Mesenteric fat pad (tissue), 1 donor: ENCODE measurements at places on chromosomes 7 and 10. TPM values are rescaled to one million over a fixed set of nuclear protein-coding genes. Genes with fewer than 3 reads are reported as not detected.

DNA sequence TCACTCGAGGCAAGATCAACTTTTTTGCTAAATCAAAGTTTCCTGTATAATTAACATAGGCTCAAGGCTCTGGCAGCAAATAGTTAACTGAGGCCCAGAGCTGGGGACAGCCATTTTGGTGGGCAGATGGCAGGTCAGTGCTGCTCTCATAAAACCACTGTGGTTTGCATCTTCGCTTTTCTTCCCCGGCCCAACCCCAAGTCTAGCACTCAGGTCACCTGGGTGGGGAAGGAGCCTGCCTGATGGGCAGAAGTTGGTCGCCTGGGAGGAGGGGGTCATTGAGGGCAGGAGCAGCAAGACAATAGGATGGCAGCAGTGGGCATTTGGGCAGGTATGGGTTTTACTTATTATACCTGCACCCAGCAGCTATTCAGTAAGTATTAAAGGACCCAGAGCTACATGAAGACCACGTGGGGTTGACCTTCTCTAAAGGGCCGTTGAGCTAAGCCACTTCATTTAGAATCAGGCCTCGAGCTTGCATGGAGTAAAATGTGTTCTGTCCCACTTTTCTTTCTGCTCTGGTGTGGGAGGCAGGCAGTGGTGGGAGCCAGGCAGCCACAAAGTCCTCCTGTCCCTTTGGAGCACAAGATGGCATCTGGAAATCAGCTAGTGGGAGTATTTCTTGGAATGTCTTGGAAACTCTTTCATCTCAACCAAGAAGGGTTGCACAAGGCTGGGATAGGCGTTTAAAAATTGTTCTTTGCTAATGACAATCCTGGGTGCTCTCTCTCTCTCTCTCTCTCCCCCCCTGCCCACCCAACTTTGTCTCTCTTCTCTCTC lies 133.4 kb downstream of the SPAG6 start:
- no peak for DNase-seq

The PIK3CG gene
- 7.9 TPM for total RNA-seq

DNA sequence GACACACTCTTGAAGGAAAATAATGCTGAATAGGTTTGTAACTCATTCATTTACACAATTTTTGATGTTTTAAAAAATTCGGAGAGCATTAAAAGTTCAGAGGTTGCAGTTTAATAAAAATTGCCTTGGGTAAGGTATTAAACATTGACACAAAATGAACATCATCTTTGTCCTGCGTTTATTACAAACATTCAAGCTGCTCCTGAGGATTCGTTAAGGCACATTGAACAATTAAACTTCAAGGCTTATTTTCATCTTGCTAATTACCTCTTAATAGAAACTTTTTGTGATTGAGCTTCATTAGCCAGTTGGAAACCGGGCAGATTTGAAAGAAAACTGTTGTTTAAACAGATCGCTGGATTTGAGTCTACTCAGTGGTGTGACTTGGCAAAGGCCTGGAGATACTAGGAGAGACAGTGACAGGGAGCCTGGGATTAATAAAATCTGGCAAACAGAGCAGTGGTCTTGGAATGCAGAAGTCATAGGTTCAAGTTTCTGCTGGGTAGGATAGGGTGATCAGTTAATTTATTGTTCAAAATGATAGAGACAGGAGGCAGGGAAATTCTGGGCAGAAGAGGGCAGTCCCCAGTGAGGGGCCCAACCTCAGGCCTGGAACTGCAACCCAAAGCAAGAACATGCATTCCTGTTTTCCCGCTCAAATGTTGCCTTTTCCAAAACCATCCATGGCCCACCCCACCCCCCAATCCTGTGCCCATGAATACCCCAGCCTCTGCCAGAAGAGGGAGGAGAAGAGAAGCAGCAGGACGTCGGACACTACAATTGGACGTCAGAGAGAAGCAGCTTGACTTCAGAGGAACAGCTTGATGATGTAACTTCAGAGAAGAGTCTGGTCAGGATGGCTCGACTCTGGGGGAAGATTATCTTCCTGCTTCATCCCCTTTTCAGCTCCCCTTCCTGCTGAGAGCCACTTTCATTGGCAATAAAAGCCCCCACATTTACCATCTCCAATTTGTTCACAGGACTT lies 43.5 kb upstream of the SLC35G1 start:
- no peak for DNase-seq

The RNF32 gene
- total RNA-seq: not detected

DNA sequence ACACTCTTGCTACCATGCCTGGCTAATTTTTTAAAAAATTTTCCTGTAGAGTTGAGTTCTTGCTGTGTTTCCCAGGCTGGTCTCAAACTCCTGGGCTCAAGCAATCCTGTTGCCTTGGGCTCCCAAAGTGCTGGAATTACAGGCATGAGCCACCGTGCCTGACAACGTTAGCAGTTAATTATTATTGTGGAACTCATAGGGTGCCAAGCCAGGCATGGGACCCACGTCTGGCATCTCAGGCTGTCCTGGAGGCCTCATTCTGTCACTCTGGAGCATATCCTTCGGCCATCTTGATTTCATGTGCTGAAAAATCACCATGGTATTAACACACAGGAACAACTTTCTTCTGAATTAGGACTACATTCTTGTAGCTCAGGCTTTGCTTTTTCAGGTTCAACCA lies 21.5 kb downstream of the STOX1 start:
- no peak for DNase-seq

DNA sequence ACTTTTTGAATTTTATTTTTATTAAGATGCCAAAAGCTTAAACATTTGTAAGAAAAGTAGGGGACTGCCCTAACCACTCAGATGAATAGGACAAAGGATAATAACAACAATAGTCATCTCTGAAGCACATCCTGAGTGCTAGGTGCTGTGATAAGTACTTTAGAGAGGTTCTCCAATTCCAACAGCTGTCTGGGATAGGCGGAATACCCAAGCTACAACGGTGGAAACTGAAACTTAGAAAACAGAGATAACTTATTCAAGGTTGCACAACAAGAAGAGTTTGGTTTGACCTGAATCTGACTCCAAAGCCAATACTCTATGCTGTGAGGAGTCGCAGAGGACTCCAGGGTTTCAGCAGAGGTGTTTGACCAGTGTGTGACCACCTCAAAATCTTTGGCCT lies 2.0 kb downstream of the RTKN2 start:
- no peak for DNase-seq

GRCh38 chr10:129122846-129123245 lies 344.2 kb upstream of the MGMT start:
- DNase-seq: no peak

DNA sequence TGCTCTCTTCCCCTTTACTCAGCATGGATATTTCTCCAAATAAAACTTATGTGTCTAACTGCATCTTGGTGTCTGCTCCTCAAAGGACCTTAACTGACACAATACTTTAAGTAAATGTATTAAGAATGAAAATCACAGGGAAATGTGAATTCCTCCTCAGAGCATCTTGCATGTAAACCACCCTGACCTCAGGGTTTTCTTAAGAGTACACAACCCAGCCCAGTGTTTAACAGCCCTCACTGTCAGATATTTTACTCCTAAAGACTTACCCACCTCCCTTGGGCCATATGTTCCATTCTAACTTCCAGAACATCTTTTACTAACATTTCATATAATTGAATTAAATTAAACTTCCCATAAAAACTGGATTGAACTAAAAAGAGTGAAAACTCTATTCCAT lies 315.3 kb downstream of the HPSE2 start:
- DNase-seq: no peak

The TEX36 gene
- total RNA-seq: not detected

DNA sequence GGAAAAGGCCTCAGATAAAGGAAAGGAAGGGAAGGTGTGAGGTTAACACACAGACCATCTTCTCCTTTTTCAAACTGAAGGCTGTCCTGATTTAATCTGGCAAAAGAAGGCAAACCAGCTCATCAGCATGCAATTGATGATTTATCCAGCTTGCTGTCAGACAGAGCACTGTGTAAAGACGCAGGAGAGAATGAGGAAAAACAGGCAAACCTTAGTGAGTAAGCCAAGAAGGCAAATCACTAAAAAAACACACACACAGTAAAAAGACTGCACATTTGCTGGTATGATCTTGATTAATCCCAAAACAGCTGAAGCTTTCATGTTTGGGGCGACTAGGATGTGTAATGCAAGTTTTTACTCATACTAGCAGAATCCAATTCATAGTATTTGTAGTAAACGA lies 65.8 kb upstream of the SKAP2 start:
- no peak for DNase-seq

The RAB19 gene
- not detected for total RNA-seq

DNA sequence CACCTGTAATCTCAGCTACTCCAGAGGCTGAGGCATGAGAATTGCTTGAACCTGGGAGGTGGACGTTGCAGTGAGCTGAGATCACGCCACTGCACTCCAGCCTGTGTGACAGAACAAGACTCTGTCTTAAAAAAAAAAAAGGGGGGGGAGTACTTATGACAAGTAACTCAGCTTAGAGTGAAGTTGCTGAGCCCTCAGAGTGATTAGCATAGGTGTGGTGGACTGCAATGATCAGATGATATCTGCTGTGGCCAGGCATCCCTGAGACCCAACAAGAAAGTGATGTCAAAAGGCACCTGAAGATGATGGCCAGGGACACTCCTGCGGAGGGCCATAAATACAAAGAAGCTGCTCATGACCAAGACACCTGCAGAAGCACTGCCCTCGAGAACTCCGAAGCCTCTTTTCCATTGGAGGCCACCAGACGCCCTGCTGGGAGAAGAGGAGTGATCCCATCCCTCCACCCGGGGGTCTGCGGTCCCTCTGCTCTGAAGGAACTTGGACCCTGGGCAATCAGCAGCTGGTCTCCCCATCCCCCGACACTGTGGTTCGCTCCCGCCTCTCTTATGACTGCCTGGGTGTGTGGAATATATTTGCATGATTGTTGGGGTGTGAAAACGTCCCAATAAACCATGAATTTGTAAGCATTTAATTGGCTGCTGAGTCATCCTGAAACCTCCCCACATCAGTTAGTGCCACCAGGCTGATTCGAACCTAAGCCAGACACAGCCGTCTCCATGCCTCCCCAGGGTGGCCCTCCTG lies 46.0 kb downstream of the RASGEF1A start:
- DNase-seq: no peak

- no peak for DNase-seq
Observed at GRCh38 chr7:101128040-101128834, 1.3 kb downstream of the SERPINE1 start.

The LIPJ gene
- not detected for total RNA-seq

The PWWP2B gene
- total RNA-seq: 30.4 TPM

The MYL10 gene
- not detected for total RNA-seq

DNA sequence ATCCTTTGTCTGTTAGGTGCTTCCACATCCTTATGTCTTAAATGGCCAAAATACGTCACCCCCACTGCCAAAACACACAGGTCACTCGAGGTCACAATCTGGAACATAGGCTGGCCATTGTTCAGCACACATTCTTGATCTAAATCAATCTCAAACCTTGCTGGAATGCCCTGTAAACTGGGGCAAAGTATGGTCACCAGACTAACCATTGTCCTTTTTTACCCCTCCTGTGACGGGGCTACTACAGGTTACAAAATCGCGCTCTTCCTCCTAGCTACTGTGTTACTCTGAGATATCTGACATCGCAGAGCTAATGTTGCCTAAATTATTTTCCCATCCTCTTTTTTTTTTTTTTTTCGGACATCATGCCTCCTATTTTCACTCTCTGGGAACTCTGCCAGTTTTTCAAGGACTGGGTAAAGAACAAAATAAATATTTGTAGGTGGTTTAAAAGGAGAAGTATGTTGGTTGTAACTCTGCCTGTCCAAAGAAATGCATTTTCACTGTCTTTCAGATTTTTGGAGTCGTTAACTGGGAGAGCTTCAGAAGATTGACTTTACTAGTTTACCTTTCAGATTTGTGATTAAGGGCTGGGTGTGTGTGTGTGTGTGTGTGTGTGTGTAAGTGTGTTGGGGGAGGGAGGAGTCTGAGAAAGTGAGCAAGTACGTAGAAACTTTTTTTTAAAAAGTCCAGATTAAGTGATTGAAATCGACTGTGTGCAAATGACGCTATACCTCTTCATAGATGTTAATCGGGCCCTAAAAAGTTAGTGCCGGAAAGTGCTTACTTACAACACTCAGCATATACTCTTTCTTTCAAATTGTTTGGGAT lies 942 bp upstream of the KIAA1217 start:
- DNase-seq: no peak

GRCh38 chr7:37016064-37016878 lies 292.0 kb upstream of the AOAH start:
- no peak for DNase-seq

DNA sequence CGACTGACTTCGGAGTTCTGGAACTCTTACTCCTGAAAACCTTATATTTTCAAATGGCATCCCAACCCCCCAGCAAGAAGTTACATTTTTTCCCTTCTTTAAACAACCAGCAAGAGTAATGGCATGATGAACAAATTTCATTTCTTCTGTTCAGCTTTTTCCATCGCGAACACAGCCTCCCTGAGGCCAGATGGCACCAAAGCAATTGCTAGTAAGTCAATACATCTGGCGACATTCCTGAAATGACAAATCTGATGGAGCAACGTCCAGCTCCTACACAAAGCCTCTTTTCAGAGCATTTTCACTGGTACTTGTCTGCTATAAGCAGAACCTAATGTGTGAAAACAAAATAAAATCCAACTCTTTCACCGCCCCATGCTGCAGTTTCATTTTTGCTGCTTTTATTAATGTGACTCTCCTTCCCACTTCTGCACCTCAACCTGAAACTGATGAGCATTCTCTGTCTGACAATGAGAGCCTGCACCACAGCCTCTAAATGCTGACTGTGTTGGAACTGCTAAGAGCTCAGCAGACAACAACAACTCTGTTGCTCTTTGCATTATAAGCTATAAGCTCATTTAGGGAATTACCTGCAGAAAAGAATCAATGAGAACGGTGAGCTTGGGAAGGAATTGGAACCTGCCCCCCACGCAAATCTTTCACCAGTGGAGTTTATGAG lies 229.8 kb downstream of the FGFR2 start:
- DNase-seq: no peak

DNA sequence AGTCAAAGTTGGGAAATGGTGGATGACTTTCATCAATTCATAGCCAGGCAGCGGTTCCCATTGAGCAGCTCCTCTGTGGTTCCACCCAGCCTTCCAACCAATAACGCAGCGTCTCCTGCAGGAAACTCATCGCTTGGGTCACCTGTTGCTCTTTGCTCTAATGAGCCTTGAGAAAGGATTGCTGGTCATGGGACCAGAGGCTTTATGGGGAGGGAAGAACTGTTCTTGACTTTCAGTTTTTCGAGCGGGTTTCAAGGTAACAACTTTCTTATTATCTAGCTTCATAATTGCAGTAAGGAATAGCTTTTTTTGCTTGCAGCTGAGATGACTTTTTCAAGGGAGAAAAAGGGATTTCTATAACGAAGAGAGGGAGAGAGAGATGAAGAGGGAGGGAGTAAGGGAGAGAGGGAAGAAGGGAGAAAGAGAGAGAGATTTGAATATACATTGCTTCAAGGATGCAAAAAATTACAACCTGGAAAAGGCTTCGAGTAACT lies 405 bp upstream of the ENTPD1 start:
- no peak for DNase-seq

GRCh38 chr7:131076032-131076431 lies 251.6 kb upstream of the MKLN1 start:
- DNase-seq: no peak

- no peak for DNase-seq
Observed at GRCh38 chr7:30879139-30880124, 32.2 kb upstream of the AQP1 start.
